ENCODE measurements at places on chromosomes 12 and 14.

DNA sequence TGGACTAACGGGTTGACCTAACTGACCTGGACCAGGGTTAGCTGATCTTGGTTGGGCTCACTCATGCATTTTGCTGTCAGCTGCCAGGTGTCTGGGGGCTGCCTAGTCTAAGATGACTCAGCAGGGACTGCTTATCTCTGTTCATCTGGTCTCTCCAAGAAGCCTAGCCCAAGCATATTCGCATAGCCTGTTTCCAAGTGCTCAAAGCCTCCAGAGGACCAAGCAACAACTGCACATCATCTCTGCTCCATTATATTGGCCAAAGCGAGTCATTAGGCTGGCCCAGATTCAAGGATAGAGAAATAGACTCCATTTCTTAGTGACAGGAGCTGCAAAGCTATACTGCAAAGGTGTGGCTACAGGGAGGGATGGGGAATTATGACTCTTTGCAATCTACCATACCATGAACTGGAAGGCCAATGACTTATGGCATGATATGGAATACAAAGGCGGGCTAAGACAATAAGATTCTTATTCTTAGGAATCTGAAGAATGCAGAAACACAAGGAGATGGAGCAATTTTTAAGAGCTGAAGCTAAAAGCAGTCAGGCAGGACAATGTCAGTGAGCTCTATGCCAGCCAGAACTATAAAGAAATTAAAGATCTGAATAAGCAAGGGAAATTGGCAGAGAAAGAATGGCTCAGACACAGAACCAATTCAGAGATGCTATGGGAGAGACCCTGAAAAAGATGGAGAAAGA, 194.6 kb upstream of the FSCB start:
- H3K36me3 ChIP-seq = no peaks in the 10 kb centered on the region
- DNase-seq = no peak
- H3K27me3 ChIP-seq = no peaks in the 10 kb centered on the region
- no peaks in the 10 kb centered on the region for H3K4me1 ChIP-seq
- H3K27ac ChIP-seq = no peak overlapping the region

DNA sequence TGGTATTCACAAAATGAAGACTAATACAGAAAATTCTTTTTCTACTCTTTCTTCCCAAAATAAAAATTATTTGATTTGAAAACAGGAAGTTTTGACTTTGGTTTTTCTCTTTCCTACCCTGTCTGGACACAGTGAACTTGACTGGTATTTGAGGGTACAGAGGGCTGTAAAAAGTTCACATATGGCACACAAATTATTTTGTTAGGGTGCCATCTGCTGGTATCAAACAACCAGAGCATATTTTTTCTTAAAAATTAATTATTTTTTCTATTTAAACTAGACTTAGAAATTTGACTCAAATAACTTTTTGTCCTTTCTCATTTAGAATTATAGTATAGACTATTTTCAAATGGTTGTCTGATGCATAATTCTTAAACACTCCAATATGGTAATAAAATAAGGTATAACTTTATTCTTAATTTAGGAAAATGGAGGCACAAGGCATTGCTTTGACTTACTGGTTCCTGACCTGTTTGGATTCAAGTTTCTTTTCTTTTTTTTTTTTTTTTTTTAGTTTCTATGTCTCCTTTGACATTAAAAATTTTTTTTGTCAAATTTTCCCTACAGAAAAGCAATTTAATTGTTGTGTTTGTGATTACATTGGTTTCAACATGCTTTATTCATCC, 390.6 kb downstream of the PRKD1 start:
- DNase-seq = no peak
- H3K27ac ChIP-seq = no peak overlapping the region
- H3K36me3 ChIP-seq = no peaks in the 10 kb centered on the region
- H3K4me1 ChIP-seq = no peaks in the 10 kb centered on the region

DNA sequence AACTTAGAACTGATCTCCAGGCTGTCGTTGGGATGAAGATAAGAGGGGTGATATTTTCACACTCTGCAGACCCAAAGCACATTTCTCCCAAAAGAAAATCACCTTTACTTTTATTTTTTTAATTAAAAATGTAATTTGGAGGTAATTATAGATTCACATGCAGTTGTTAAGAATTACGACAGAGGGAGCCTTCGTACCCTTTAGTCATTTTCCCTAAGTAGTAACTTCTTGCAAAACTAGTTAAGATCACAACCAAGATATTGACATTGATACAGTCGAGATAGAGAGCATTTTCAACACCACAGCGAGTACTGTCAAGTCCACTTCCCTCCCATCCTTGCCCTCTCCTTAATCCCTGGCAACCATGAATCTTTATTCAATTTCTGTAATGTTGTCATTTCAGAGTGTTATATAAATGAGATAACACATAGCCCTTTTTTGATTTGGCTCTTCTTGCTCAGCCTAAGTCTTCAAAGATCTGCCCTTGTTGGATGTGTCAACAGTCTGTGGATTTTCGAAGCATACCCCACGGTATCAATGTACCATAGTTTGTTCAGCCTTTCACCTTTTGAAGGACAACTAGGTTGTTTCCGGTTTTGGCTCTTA, 39.6 kb downstream of the DNAH10 start:
- H3K4me3 ChIP-seq = no peak overlapping the region
- H3K27ac ChIP-seq = no peak overlapping the region
- DNase-seq = no peak
- no peaks in the 10 kb centered on the region for H3K4me1 ChIP-seq
- H3K36me3 ChIP-seq = no peaks in the 10 kb centered on the region
- H3K27me3 ChIP-seq = peaks cover 37% of the 10 kb centered on the region

DNA sequence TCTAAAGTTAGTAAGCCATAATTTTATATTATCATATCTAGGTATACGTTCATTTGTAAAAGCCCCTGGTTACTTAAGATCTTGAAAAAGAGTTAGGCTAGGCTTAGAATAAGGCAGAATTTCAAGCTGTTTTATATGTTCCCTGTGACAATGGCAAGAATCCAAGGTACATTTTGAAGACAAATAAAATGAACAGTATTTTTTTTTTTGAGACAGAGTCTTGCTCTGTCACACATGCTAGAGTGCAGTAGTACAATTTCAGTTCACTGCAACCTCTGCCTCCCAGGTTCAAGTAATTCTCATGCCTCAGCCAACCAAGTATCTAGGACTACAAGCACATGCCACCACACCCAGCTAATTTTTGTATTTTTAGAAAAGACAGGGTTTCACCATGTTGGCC, 139.2 kb downstream of the DUSP6 start:
- H3K36me3 ChIP-seq = no peaks in the 10 kb centered on the region
- no peak for DNase-seq
- H3K4me3 ChIP-seq = no peak overlapping the region
- H3K27ac ChIP-seq = peak overlapping the region; percentile 84
- peaks cover 17% of the 10 kb centered on the region for H3K4me1 ChIP-seq

- peaks cover 16% of the 10 kb centered on the region for H3K4me1 ChIP-seq
- H3K36me3 ChIP-seq = peaks cover 46% of the 10 kb centered on the region
Observed at GRCh38 chr12:131934535-131934934, 5.5 kb downstream of the PUS1 start.
